ENCODE measurements at places on chromosomes 2 and 18. TPM values are rescaled to one million over a fixed set of nuclear protein-coding genes. Genes with fewer than 3 reads are reported as not detected.

SERPINB3 gene
- not detected for polyA plus RNA-seq

GPR155 gene
- 3.4 TPM for polyA plus RNA-seq

SKOR2 gene
- not detected for polyA plus RNA-seq

UBXN4 gene
- 38.0 TPM for polyA plus RNA-seq

IL37 gene
- polyA plus RNA-seq, result not detected

SNTG2 gene
- 2.7 TPM for polyA plus RNA-seq

HNRNPLL gene
- polyA plus RNA-seq, result 14.1 TPM

DPP4 gene
- 4.2 TPM for polyA plus RNA-seq

NEU4 gene
- polyA plus RNA-seq, result 0.05 TPM

CTLA4 gene
- polyA plus RNA-seq, result 0.22 TPM

PPP1CB gene
- polyA plus RNA-seq, result 25.6 TPM

SERPINB10 gene
- polyA plus RNA-seq, result not detected

TBR1 gene
- polyA plus RNA-seq, result 0.11 TPM

ASB18 gene
- polyA plus RNA-seq, result not detected

REG1B gene
- polyA plus RNA-seq, result 24,061 TPM

FBXO41 gene
- 0.51 TPM for polyA plus RNA-seq

MC2R gene
- not detected for polyA plus RNA-seq

SP9 gene
- not detected for polyA plus RNA-seq

DNAJC5G gene
- not detected for polyA plus RNA-seq

KIF1A gene
- polyA plus RNA-seq, result 0.18 TPM

VWA3B gene
- polyA plus RNA-seq, result 0.29 TPM

ASB1 gene
- polyA plus RNA-seq, result 17.7 TPM

HOXD10 gene
- polyA plus RNA-seq, result 0.45 TPM

C1QL2 gene
- not detected for polyA plus RNA-seq

CD8B2 gene
- polyA plus RNA-seq, result not detected

UCN gene
- polyA plus RNA-seq, result 1.8 TPM

WNT6 gene
- 1.1 TPM for polyA plus RNA-seq

UGT1A5 gene
- not detected for polyA plus RNA-seq

PNO1 gene
- polyA plus RNA-seq, result 13.0 TPM

IL1RL2 gene
- 0.91 TPM for polyA plus RNA-seq

CTDSP1 gene
- polyA plus RNA-seq, result 132 TPM

SLC5A7 gene
- polyA plus RNA-seq, result 0.11 TPM

G6PC2 gene
- polyA plus RNA-seq, result 0.19 TPM

ITGA4 gene
- 0.70 TPM for polyA plus RNA-seq

RNF152 gene
- 5.6 TPM for polyA plus RNA-seq

TUBA3E gene
- polyA plus RNA-seq, result not detected

MROH2A gene
- 0.14 TPM for polyA plus RNA-seq

RNF144A gene
- polyA plus RNA-seq, result 6.1 TPM

ATP6V1B1 gene
- polyA plus RNA-seq, result 1.2 TPM

IL36G gene
- not detected for polyA plus RNA-seq
